Chondrocyte (in vitro differentiated cells): ENCODE measurements at places on chromosomes 7 and 10. TPM values are rescaled to one million over a fixed set of nuclear protein-coding genes. Genes with fewer than 3 reads are reported as not detected.

- no peak for DNase-seq
These were observed 106.3 kb downstream of the C7orf25 start for GRCh38 chr7:42805601-42806000.

DNA sequence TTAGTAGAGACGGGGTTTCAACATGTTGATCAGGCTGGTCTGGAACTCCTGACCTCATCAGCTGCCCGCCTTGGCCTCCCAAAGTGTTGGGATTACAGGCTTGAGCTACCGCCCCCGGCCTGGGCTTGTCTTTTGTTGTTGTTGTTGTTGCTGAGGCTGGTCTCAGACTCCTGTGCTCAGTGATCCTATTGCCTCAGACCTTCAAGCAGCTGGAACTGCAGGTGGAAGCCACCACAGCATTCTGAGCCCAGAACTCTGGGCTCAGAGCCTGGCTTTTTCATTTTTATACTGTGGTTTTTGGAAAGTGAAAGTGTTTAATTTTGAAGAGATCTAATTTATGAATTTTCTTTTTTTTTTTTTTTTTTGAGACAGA, 16.2 kb upstream of the DNAJB6 start:
- DNase-seq: no peak

GRCh38 chr10:50552308-50552707, 71.4 kb downstream of the SGMS1 start:
- no peak for DNase-seq

DNA sequence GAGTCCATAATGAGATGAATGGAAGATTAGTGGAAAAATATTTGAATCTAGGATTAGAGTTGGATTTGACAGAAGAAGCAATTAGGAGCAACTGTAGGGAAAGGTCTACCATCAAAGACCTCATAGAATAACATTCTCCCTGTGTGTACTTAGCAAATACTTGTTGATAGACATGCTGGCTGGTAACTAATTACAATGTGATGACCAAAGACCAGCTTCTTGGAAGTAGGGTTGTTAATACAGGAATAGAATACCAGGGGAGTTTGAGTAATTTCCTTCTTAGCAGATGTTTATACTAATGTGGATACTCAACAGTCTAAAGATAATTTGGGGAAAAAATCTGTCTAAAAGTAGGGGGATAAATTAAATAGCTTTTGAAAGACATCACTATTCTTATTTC, 357.5 kb upstream of the BMPER start:
- no peak for DNase-seq

GRCh38 chr10:48333856-48334255, 27.4 kb downstream of the MAPK8 start:
- DNase-seq: no peak

DNA sequence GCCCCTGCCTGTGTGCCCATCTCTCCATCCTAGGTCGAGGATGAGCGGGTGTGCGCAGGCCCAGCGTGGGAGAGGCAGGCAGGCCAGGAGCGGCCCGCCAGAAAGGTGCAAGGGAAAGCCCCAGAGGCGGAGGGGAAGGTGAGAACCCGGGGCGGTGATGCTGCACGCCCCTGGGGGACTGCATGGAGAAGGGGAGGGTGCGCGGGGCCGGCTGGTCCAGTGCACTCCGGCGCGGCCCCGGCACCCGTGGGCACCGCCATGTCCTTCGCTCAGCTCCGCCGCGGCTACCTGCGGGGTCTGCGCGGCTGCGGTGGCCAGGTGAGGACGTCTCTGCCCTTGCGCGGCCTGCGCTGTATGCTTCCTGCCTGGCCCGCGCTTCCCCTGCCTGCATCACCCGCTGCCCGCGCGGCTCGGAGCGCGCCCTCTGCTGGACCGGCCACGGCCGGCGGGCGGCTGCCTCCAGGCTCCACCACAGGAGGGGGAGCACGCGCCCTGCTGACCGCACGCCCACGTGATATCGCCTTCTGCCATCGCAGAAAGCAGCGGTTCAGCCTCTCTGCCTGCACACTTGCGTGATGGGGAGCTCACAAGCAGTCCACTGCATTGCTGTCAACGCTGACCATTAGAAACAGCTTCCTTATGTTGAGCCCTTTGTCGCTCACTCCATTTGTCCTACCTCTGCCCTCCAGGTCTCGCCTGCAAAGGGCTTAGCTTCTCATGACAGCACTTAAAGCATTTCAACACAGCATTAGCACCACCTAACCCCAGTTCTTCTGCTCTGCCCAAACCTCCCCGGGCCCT, 73.9 kb downstream of the CXCL12 start:
- DNase-seq: peak; percentile 92

DNA sequence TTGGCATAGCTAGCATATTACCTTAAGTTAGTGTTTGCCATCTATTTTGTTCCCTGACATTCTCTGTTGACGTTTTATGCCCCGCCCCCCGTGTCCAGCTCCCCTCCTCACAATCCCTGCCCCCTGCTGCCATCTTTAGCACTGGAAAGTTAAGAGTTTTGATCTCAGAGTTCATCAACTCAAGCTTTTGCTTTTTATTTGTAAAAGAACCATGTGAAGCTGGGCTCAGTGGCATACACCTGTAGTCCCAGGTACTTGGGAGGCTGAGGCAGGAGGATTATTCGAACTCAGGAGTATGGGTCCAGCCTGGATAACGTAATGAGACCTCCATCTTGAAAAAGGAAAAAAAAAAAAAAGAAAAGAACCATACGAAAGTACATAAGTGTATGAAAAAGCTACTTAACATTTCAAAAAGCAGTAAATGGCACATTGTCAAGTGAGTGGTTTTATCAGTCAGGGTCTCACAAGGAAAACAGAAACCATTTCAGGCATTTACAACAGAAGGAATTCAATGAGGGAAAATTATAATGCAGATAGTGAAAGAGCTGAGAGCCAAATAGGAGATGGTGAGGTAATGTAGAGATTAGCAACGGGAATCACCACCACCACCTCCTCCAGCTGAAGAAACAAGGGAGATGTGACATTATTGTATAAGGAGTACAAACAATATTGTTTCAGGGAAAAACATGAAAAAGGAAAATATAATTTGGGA, 64.9 kb downstream of the MCU start:
- no peak for DNase-seq

The HOXA11 gene
- not detected in 3 replicates for total RNA-seq

The XRCC2 gene
- total RNA-seq: 0.95 to 3.5 TPM (median 1.3 TPM) in 3 replicates

DNA sequence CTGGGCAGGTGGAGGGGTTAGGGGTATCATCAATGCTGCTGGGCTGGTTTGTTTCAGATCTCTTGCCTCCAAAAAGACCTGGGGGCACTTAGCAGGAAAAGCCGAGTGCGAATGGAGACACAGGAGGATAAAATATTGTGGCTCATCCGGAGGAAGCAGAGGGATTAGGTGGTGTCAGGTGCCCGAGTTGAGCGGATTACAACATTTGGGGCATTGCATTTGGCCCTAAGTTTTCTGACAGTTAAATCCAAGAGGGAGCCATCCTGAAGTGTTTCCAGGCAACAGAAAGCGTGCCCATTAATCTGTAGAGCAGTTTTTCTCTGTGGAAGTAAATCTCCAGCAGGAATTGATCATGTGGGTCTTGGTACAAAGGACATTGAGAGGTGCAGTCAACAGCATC, 85.9 kb downstream of the CDH23 start:
- no peak for DNase-seq

The CALML5 gene
- not detected in 3 replicates for total RNA-seq

- no peak for DNase-seq
These were observed 185.6 kb upstream of the PRSS58 start for GRCh38 chr7:142443216-142444010.

DNA sequence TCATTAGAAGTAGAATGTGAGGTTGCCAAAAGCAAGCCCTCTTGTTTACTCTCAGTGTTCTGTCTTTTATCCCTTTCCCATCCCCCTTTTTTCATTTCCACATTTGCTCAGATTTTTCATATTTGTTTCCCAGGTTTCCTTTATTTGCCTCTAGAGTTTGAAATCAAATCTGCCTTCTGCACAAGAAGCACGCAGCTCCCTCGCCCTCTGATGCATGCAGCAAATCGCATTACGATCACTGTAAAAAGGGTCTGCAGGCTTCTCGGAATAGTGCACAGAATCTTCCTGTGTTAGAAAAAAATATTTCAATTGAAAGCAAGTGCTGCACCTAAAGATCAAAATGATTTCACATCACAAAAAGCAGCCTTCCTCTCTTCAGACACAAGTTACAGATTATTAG, 129.0 kb downstream of the GPAM start:
- no peak for DNase-seq

DNA sequence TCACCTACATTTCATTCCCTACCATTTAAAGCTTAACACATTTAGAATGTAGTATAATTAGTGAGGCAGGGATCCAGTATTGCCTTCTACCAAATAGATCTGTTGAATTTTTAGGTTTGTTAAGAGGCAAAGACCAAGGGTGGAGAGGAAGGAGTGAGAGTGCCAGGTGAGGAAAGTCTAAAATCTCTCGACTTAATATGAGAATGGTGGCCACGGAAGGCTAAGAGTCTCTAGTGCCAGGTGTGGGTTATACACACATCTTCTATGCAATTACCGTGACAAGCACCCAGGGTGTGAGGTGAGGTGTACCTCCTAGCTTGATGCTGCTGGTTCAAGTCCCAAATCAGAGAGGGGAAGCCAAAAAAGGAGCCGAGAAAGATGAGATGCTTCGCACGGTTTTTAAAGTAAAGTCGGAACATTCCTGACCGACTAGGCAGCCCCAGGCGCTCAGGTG, 439 bp downstream of the IQUB start:
- no peak for DNase-seq

- no peak for DNase-seq
These were observed 242.7 kb upstream of the SEMA3C start for GRCh38 chr7:81161451-81162075.

The MOGAT3 gene
- not detected in 3 replicates for total RNA-seq

GRCh38 chr10:35612385-35613106, 7.4 kb downstream of the GJD4 start:
- no peak for DNase-seq

- DNase-seq: no peak
These were observed 246.1 kb downstream of the REEP3 start for GRCh38 chr10:63767138-63767801.

DNA sequence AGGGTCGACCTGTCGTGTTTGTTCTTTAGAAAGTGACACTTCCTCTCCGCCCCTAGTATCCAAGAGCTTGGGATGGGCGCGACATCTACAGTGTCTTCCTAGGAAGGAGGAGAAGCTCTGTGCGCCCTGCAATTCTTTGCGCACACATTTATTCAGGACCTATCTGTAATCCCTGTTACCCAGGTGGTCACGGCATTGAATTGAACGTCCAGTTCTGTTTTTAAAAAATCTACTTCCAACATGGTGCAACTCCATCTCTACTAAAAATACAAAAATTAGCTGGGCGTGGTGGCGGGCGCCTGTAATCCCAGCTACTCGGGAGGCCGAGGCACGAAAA, 606 bp upstream of the LAMB1 start:
- no peak for DNase-seq

- no peak for DNase-seq
These were observed 177.3 kb downstream of the PHTF2 start for GRCh38 chr7:77975672-77976480.

The SPDYE8 gene
- not detected in 3 replicates for total RNA-seq

DNA sequence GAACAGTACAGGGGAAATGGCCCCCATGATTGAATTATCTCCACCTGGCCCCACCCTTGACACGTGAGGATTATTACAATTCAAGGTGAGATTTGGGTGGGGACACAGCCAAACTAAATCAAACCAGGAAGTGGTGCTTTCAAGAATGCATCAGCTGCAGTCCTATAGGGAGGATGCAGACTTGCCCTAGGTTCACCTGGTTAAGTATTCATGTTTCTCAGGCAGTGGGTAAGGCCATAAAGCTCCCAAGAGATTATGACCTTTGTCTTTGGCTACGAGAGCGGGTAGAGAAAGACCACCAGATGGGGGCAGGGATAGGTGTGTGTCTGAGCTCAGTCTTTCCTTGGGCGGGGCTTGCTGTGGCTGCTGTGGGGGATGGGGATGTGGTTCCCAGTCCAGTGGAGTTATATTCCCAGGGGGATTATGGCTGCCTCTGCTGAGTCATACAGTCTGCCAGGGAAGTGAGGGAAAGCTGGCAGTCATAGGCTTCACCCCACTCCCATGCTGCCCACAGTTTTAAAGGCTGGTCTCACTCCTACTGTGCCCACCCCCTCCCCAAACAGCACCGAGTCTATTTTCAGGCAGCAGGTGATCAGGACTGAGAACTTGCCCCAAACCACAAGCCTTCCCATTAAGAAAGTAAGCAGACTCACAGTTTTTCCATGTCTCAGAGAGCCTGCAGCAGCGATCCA, 8.4 kb upstream of the R3HCC1L start:
- no peak for DNase-seq
